NCI-H1930 (cell line): ENCODE measurements at places on chromosomes 1 and 21.

DNA sequence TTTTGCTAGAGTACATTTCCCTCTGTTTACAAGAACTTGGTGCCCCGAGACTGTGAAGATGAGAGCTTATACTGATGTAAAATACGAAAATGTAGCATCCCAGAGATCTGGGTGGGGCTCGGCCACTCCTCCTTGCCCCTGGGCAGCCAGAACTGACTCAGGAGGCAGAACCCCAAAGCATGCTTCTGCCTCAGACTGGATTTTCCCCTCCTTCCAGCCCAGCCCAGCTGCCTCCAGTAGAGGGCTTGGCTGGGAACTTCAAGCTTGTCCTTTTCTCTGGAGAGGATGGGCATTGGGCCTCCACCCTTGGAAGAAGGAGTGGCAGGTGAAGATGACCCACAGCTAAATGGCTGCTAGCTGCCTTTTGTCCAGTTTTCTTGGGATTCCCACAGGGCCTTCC, 24.3 kb upstream of the BTG2 start:
- no peak for DNase-seq

DNA sequence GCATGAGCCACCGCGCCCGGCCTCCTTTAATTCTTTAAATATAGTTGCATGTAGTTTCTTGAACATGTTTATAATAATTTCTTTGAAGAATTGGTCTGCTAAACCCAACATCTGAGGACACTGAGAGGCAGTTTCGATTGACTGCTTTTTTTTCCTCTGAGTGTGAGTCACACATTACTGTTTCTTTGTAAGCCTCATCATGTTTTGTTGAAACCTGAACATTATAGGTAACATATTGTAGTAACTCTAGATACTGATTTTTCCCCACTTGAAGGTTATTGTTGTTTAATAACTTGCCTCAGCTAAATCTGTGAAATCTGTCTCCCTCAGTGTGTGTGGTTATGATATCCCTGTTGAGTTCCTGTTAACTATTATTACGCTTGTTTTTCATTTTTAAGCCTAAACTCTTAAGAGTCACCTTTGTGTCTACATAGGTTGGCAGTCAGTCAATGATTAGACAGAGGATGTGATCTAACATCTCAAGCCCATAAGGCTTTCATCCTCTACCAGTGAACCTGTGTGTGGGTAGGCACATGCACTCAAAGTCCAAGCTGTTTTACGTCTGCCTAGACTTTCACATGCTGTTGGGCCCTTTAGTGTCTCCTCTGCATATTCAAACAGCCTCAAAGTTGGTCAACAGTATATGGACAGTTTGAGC, 155.5 kb downstream of the KCNH1 start:
- no peak for DNase-seq

GRCh38 chr1:44071461-44071860, 40.2 kb upstream of the SLC6A9 start:
- no peak for DNase-seq

DNA sequence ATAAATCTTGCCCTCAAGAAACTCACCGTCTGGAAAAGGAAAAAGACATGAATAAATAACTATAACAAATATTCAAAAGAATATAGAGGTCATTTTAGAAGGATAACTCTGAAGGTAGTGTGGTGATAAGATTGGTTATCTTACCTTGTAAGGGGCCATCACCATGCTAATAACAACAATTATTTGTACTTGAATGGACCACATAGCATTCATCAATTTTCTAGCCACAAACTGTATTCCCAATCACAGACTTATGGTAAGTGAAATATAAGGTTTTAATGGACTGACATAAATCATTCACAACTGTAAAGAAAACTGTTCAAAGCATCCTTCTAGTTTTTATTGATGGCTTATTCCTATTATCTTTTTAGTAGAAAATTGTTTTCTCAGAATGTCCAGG, 57.8 kb downstream of the HMCN1 start:
- DNase-seq, result no peak

- DNase-seq, result no peak
These were observed 429 bp upstream of the DPH2 start for GRCh38 chr1:43969416-43969745.

DNA sequence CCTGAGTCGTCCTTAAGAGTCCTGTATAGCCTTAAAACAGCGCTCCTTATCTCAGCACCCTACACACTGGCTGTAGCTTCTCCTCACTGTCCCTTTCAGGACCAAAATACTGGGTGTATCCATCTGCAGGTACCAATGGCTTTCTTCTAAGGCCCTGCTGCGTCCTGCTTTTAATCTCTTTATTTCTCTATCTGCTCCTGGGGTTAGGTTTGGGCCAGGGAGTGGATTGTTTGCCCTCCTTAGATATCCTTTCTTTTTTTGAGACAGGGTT, 12.1 kb downstream of the IL6R start:
- DNase-seq, result no peak

GRCh38 chr21:32100423-32100822, 178.4 kb downstream of the MIS18A start:
- DNase-seq, result no peak

DNA sequence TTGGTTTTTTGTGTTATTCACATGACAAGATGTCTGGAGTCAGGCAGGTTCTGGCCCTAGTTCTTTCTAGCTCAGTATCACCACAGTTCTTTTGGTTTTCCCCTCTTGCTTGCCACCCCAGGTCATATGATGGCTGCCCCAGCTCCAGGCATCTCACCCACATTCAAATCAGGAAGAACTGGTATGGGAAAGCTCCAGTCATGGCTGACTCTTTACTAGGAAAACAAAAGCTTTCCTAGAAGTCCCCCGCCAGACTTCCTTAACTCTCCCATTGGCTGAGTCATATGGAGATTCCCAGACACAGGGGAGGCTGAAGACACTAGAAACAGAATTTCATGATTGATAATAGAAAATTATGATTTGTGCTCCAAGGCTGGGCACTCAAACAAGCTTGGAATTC, 22.1 kb upstream of the EYA3 start:
- DNase-seq, result no peak

- DNase-seq, result no peak
These were observed 14.4 kb downstream of the RALGPS2 start for GRCh38 chr1:178739285-178740045.

- DNase-seq, result no peak
These were observed 44.7 kb downstream of the YARS1 start for GRCh38 chr1:32772281-32773017.

DNA sequence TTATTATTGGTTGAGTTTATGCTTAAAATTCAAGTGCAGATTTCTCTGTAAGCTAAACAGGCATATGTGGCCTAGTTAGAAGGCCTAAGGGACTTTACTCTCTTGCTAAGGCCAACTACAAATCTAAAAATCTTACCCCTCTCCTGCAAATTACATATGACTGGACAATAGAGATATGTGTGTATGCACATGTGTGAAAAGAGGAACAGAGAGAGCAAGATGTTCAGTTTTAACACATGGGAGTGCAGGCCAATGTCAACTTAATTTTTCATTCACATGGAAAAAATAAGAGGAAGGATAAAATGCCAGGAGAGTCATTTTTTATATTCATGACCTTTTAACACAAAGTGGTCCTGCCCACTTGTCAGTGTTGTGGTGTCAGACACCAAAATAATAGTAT, 8.5 kb downstream of the OR10K2 start:
- no peak for DNase-seq

- DNase-seq, result no peak
These were observed 51.9 kb upstream of the DMRTA2 start for GRCh38 chr1:50474859-50475809.

DNA sequence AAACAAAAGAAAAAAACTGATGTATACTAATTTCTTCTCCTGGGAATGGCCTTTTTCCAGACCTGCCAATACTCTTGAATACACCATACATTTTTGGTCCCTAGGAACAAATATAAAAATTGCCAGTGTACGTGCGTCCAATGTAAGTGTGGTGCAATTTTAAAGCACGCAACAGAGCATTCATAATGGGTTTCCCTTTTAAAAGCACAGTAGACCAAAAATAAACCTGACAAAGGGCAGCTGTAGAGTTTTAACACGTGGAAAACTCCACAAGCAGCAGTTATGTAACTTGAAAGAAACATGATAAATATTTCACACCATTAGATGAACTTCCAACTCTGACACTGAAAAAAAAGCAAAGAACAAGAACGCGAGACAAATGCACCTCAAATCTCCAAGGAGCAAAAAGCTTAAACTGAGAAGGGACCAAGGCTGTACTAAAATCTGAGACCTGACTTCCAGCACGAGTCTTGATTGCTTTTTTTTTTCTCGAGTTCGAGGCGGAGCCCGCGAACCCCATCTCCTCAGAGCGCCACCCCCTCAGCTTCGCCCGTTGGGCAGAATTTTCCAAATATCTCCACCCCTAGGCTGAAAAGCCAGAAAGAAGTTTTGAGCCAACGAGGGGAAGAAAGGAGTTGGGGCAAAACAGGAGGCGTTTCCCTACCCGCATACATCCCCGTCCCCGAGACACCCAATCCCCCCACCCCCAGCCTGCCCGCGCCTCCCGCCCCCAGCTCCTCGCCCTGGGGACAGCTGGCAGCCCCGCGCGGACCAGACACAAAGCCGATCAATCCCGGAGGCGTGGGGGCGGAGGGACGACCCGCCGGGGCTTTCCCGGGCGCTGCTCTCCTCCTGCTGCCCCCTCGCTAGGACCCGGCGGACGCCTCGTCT, at the start of gene JAM2:
JAM2 (plus strand) TSS at position 599 of the 891 bp plus-strand sequence. CDS start 564 bp downstream, outside the sequence.
- DNase-seq, result peak; percentile 19

DNA sequence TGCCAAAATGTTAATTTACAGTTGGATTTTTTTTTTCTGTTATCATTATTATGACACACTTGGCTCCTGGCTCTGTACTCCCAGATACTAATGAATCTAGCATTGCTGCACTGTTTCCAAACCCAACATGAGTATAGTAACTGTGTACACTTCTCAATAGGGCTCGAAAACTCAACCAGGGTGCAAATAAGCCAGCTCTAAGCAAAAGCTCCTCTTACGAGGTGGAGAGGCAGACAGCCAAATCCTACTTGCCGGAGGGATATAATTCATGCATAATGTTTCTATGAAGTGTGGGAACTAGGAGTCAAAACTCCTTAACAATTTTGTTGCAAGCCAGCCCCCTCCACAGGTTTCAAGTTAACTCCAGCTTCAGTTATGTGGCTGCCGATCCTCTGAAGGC, 510.4 kb upstream of the ZP4 start:
- no peak for DNase-seq

DNA sequence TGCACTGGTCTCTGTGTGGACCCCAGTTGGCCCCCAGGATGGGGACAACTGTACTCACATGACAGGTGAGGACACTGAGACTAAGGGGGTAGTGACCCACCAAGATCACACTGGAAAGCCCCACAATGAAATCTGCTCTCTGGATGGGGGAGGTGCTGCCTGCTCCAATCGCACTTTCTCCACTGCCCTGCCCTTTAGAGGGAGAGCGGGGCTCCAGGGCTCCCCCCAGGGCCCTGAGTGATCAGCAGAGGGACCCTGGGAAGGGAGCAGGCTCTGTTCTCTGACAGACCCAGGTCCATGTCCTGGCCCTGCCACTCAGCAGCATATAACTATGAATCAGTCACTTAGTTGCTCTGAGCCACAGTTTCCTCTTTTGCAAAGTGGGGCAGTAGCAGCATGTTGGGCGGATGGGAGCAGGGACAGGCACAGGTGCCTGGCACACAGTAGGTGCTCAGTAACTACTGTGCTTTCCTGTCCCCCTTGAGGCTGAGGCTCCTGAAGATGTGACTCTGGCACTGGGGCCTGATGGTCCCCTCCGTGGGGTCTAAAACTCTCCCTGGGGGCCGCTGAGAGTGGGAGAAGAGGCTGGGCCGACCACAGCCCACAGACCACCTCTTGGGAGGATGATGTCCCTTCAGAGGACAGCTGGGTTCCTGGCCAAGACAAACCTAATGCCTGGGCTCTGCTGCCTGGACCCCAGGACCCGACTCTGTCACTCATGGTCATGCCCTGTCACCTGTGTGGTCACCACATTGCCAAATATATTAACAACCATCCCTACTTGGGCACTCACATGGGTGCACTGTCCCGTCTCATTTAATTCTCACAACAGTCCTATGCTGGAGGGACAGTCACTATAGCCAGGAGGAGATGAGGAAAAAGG, 222.7 kb downstream of the PTPRU start:
- DNase-seq, result no peak

DNA sequence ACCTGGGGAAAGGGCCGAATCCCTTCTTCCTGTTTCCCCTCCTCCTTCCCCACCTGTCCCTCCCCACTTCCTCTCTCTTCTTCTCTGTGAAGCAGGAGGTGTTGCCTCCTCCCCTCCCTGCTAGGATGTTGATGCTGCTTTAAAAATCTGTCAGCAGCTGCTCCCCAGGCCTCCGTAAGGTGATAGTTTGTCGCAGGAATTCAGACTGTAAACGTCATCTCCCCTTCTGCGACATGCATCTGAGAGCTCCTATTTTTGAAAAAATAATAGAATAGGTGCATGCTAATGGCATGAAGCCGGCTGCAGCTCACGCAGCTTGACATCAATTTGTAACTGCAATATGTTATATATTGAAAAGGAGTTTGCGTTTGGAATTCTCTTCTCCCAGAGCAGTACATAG, 70.1 kb downstream of the KAZN start:
- no peak for DNase-seq

DNA sequence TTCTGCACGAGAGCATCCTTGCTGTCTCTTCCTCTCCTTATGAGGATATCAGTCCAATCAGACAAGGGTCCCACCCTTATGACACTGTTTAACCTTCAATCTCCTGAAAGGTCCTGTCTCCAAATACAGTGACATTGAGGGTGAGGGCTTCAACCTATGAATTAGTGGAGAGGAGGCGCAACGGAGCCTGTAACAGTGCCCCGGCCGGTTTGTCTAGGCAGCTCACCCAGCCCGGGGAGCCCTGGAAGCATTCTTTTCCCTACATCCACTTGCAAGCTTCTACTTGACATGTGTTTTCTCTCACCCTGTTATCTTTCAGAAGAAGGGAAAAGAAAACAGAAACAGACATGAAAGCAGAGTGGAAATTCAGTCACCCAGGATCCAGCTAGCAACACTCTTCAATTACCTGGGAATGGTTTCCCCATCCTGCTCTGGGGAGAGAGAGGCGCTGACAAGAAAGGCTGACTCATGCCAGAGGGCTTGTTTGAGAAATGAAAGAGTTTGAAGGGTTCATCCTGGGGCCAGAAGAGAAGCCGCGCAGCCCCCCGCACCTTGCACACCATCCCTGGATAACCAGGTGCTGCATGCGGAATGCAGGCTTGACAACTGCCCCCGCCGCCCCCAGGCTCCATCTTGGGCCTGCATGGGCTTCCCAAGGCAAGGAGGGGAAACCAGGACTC, 394.9 kb downstream of the NPHP4 start:
- no peak for DNase-seq

DNA sequence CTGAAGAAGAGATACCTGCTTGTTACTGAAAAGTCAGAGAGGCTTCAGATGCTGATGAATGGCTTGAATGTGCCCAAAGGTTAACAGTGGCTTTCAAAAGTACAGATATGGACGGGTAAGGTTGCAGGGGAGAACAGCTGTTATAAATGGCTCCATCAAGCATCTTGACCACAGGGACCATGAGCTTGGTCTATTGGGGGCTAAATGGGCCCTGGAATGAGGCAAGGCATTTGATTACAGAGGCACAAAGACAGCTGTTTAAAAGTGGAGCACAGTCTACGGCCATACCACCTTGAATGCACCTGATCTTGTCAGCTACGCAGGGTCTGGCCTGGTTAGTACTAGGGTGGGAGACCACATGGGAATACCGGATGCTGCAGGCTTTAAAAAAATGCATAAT, 48.3 kb downstream of the C1orf198 start:
- no peak for DNase-seq
